Skeletal muscle tissue (tissue), 5 donors: ENCODE measurements at places on chromosomes 11 and 22. TPM values are rescaled to one million over a fixed set of nuclear protein-coding genes. Genes with fewer than 3 reads are reported as not detected.

BAIAP2L2 gene
- total RNA-seq = not detected

CD6 gene
- under 0.01 TPM for total RNA-seq

TUBA8 gene
- total RNA-seq = 21.9 TPM

PLAAT5 gene
- total RNA-seq = 3.7 TPM

HEPHL1 gene
- total RNA-seq = under 0.01 TPM

SYT13 gene
- 0.52 TPM for total RNA-seq

RAB38 gene
- 1.6 TPM for total RNA-seq

FIBIN gene
- total RNA-seq = 42.8 TPM

NAP1L4 gene
- total RNA-seq = 148 TPM

SCARF2 gene
- total RNA-seq = 7.8 TPM

LRRC4C gene
- total RNA-seq = 2.1 TPM

PNPLA3 gene
- total RNA-seq = 3.7 TPM

WNT7B gene
- not detected for total RNA-seq

NR1H3 gene
- 23.5 TPM for total RNA-seq

CECR2 gene
- 8.9 TPM for total RNA-seq

C11orf86 gene
- not detected for total RNA-seq

APOL1 gene
- total RNA-seq = 4.7 TPM

B4GALNT4 gene
- 5.2 TPM for total RNA-seq

RHOD gene
- 7.8 TPM for total RNA-seq

PLAAT3 gene
- total RNA-seq = 19.8 TPM

PRODH gene
- total RNA-seq = 3.7 TPM

CHCHD10 gene
- total RNA-seq = 3.7 TPM

DKK3 gene
- 56.4 TPM for total RNA-seq

OR8D4 gene
- total RNA-seq = under 0.01 TPM

SLC16A8 gene
- 1.0 TPM for total RNA-seq

POU2AF2 gene
- total RNA-seq = not detected

P2RX3 gene
- total RNA-seq = 1.6 TPM

CCDC86 gene
- total RNA-seq = 4.7 TPM

SPDYC gene
- total RNA-seq = not detected

CYB5R2 gene
- total RNA-seq = 2.6 TPM

LRRC10B gene
- total RNA-seq = not detected

UCP3 gene
- total RNA-seq = 1.6 TPM

TYR gene
- total RNA-seq = not detected

GGTLC3 gene
- total RNA-seq = not detected

STIP1 gene
- total RNA-seq = 69.9 TPM

INS gene
- not detected for total RNA-seq

DRG1 gene
- total RNA-seq = 98.1 TPM

SEPTIN3 gene
- 0.52 TPM for total RNA-seq

ZBTB16 gene
- total RNA-seq = 6.8 TPM

KIAA1671 gene
- total RNA-seq = 11.5 TPM

ATF4 gene
- total RNA-seq = 136 TPM

SSTR3 gene
- not detected for total RNA-seq

CDKN1C gene
- 209 TPM for total RNA-seq

OR52E8 gene
- not detected for total RNA-seq

LPXN gene
- 4.2 TPM for total RNA-seq

SPINDOC gene
- 6.8 TPM for total RNA-seq

UBQLN3 gene
- 0.52 TPM for total RNA-seq

PHLDB1 gene
- total RNA-seq = 54.8 TPM

ARRB1 gene
- 30.3 TPM for total RNA-seq

SCGB2A2 gene
- total RNA-seq = not detected

WNT11 gene
- total RNA-seq = 18.3 TPM

SCUBE2 gene
- total RNA-seq = 37.1 TPM
